Activated CD4-positive, alpha-beta T cell treated with anti-CD3 and anti-CD28 coated beads for 48 hours (primary cell): ENCODE measurements at places on chromosomes 16 and 17.
A peak's percentile ranks its signal among the peaks of the same experiment; 100 is the strongest.

- no peak for DNase-seq
Measured at GRCh38 chr17:77535435-77535834, 394.7 kb downstream of the SEC14L1 start.

DNA sequence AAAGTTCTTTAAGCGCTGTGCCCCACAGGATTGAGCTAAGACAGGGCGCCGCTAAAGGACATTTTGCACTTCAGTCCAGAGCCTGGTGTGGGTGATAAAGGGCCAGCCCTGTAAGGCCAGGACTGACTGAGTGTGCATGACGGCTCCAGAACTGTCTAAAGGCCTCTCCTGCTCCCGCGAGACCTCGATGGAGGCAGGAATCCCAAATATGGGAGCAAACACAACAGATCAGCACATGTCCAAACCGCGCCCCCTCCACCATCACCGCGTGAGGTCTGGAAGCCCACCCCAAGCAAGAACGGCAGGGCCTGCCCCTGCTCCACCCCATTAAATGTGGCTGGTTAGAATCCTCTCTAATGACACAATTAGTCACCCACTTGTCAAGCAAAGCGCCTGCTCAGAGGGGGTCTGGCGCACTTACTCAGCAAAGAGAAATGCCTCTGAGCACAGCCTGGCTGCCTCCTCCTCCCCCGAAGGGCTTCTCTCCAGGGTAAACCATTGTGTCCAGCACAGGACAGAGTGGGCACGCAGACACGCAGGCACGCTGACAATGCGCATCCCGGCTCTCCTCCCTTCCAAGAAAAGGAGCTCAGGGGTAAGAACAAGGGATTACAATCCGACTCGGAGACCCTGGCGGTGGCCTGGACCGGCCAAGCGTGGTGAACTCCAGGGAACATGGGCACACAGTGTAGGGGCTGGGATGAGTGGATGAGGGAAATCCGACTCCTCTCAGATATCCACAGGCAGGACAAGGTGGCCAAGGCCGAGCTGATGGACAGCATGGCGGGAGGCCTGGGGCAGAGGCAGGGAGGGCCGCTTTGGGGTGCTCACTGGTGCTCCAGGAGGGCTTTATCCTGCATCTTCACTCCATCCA, 1.5 kb downstream of the MXRA7 start:
- no peak for DNase-seq

- DNase-seq, result peak; percentile 37
Measured at GRCh38 chr17:28982131-28982793, 23.6 kb downstream of the SEZ6 start.

DNA sequence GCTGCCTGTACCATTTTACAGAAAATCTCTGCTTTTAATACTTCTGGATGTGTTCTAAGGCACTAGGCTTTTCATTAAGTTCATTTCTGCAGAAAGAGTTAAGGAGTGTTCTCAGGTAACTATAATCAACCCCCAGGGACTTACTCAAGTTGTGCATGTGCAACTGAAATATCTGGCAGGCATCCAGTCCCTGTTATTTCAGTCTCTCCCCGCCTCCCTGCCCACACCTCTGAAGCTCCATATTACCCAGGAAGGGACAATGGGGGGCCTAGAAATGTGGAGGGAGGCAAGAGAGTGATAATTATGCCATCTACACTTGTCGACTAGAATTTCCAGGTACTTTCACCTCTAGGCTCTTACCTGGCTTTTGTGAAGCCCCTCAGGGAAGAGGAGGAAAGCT, 432.2 kb downstream of the MAF start:
- no peak for DNase-seq

DNA sequence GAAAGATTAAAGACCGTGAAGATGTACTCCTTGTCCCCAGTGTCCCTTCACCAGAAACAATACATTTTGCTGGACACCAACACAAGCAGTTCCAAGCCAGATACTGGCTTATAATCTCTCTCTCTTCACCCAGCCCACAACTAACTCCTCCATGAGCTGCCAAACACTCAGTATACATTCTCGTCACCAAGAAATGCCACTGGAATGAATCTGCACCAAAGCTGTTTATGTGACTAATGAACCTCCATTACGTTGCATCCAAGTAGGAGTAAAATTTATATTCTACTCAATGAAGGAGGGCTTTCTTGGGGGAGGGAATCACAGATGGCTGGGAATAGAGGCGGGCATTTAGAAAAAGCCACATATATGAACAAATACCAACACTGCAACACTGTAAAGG, 20.9 kb upstream of the SOX9 start:
- no peak for DNase-seq

GRCh38 chr16:3029491-3030221, 5.8 kb downstream of the THOC6 start:
- peak; percentile 69 for DNase-seq

- no peak for DNase-seq
Measured at GRCh38 chr17:66378296-66378695, 75.9 kb downstream of the PRKCA start.
